Stimulated activated CD4-positive, alpha-beta T cell treated with anti-CD3 and anti-CD28 coated beads, Interleukin-1b, Interleukin-23, amount 100 ng/mL, for 1 hour (primary cell): ENCODE measurements at places on chromosomes 16 and 17.

GRCh38 chr17:46877466-46877865 is 26.1 kb downstream of the WNT9B start:
- DNase-seq, result no peak

- DNase-seq, result no peak
Observed at GRCh38 chr17:65324611-65325342, 187.6 kb downstream of the RGS9 start.

- no peak for DNase-seq
Observed at GRCh38 chr17:80920441-80920840, 71.2 kb upstream of the CHMP6 start.

DNA sequence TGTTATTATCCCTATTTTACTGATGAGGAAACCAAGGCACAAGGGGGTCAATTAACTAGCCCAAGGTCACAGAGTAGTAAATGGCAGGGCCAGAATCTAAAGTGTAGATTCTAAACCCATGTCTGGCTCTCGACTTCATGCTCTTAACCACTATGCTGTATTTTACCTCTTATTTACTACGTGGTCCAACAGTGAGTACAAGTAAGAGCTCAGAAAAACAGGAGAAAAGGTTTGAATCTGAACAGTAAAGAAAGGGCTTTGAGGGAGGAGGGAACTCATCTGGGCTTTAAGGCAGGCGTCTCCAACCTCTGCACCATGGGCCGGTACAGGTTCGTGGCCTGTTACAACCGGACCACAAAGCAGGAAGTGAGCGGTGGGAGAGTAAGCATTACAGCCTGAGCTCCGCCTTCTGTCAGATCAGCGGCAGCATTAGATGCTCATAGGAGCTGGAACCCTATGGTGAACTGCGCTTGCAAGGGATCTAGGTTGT is 62.9 kb downstream of the SMURF2 start:
- peak; percentile 2 for DNase-seq

DNA sequence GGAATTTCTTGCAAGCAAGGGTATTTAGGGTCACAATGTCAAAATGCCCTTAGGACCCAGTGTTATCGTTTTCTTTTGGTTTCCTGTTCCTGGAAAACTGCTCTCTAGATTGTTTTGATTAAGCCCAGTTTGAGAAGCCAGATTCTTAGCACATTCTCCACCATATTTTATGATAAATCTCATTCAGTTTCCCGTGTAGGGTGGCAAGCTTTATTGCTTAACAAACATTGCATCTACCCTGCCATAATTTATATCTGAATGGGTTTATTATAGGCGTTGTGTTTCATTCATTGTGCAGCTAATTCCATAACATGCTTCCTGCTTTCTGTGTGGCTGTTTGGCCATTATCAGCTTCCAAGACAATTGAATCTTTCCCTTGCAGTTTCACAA is 389.1 kb upstream of the DYNLRB2 start:
- DNase-seq, result no peak

DNA sequence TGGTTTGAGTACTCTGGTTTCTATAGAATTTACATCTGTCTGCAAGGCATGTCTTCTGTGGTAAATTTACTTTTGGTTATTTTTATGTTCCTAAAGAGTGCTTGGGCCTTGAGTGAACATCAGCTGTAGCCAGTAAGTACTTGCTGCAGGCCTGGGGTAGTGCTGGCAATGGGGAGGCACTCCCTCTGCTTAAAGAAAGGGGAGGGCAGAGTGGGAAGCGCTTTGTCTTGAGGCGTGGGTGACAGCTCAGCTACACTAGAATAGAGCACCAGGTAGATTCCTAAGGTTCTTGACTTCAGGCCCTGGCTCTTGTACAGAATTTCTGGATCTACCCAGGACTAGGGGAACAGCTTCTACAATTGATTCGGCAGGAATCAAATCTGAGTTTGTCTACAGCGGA is 50.6 kb downstream of the MPHOSPH6 start:
- DNase-seq, result no peak

- no peak for DNase-seq
Observed at GRCh38 chr17:78197147-78197832, 10.1 kb downstream of the AFMID start.

DNA sequence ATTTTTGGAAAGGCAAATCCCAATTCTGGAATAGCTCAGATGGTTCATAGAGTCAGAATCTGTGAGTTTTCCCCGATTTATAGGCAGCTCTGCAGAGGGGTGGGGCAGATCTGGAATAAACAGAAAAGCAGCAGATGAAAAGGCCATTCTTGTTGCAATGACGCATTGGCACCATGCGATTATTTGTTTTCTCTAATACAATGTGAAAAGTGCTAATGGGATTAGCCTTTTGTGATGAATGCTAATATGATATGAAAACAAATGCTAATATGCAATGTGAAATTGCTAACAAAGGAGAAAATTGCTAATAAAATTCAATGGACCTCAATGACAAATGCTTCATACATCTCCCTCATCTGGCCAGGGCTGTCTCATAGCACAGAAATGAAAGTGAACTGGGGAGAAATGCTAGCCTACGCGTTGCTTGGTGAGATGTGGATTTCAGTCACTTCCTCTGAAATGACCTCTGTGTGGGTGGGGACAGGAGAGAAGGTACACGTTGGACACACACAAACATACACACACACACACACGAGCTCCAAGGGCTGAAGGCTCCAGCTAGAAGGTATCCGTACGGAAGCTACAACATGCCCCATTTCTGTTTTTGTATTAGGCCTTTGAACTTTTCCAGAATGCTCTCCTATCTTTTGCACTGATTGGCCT is 394.5 kb downstream of the XYLT1 start:
- no peak for DNase-seq

DNA sequence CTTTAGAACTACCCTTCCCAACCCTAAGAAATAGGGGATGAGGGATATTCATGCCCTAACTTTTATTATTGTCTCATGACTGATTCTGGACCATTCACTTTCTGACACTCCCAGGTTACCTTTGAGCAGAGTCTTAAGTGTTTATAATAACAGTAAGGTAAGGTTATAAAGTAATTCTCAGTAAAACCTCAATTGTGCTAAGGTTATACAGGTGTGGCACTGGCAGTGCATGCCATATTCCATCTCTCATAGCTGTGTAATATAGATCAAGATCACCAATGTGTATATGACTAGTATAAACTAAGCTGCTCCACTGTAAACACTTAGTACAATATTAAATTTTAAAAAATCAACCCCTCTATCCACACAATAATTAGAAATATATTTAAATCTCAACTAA is 89.1 kb downstream of the KCNJ2 start:
- no peak for DNase-seq

DNA sequence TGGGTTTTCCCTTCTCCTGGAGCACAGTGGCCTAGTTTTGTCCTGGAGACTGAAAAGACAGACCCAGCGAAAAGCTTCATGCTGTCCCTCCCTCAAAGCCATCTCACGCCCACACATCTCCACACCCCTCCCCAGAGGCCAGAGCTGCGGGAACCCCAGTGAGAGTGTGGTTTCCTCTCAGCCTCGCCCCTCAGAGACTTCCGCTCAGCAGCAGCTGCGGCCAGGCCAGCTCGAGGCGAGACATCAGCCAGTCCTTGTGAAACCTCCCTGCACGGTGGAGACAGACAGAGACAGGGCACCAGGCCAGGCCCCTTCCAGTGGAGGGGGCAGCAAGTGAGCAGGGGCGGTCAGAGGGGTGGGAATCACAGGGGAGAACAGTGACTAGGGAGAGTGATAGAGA is 77.0 kb upstream of the TNRC6C start:
- no peak for DNase-seq

GRCh38 chr17:66299711-66300110 is 2.7 kb upstream of the PRKCA start:
- DNase-seq, result no peak

DNA sequence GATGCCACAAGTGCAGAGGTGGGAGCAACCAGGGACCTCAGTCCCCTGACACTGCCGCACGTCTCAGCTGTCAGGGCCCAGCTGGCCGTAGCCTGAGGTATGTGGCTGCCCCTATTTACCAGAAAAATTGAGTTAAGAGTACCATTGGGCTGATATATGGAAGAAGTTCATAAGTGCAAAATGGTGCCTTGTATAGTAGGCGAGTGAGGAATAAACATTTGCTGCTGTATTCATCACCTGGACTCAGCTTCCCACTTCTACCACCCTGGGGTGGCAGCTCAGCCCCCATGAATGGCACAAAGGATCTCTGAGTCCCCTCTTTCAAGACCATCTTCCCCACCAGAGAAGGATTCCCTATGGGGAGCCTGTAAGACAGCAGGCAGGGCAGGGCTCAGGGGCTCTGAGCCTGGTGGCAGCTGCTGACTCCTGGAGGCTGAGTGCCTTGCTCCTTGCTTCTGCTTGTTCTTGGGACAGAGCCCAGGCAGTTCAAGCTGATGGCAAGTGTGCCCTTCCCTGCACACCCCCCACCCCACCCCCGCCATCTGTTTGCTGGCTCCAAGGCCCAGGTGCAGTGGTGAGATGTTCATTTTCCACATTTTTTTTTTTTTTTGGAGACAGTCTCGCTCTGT is 29.0 kb downstream of the TRPV2 start:
- no peak for DNase-seq
